ENCODE measurements at places on chromosomes 16 and 17.

DNA sequence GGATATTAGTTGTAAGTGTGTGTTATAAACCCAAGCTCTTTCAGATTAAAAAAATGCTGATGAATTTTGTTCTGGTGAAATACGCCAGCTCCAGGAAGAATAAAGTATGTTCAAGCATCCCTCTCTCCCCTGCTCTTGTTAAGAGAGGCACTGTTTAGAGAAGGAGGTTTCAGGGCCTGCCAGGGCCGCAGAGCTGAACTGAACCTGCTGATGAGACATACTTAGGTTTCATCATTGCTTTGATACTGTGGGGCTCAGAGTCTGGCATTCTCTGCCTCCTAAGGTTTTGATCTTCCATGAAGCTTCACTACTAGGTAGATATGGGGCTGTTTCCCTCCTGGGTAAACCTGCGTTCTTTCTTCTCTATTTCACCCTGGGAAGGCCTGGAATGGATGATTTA, 175.3 kb upstream of the FAM20A start:
- DNase-seq, result no peak

GRCh38 chr17:71613996-71614395, 506.8 kb upstream of the SOX9 start:
- DNase-seq, result no peak

- DNase-seq, result no peak
These were observed 36.4 kb upstream of the HSBP1 start for GRCh38 chr16:83771306-83771942.

DNA sequence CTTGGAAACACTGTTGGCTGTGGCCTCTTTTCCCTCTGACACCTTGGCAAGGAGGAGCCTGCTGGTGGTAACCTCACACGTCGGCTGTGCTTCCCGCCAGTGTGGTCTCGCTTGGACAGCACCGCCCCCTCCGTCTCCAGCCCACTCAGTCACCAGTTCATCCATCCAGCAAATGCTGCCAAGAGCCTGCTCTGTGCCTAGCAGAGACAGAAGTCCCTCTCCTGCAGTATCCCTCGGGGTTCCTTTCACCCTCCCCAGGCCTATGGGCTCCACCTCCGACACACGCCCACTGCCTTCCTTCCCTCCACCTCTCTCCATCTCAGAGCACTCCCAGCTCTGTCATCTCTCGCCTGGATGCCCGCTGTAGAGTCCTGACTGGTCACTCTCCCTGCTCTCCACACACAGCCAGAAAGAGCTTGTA, 12.3 kb downstream of the CACNG4 start:
- no peak for DNase-seq

DNA sequence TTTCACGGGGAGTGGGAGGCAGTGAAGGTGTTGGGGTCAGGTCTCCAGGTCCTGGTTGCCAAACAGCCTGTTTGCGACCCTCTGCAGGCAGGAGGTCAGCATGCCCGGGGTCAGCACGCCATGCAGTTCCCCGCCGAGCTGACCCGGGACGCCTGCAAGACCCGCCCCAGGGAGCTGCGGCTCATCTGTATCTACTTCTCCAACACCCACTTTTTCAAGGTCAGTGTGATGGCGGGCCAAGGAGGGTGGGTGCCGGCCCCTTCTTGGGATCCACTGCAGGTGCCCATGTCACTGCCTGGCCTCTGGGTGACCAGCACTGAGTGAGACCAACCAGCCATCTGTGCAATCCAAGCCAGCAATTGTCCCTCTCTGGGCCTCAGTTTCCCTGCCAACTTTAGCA, 21.3 kb downstream of the ADGRG5 start:
- DNase-seq, result no peak

DNA sequence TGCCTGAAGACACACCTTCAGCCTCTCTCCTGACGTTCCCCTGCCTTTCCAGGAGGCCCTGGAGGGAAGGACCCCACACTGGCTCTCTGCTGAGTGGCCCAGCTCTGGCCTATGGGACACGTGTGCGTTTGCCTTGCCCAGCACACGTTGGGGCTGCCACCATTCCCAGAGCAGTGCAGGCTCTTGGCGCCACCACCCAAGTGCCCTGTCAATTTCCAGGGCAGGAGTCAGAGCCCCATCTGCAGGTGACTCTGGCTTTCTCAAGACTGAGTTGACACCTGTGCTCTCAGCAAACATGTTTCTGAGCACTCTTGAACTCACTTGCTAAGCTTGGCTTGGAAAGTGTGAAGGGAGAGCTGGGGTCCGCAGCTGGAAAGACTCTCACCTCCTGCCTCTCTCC, 4.7 kb upstream of the IRF8 start:
- peak; percentile 80 for DNase-seq

GRCh38 chr16:46996391-46996790, 22.9 kb upstream of the DNAJA2 start:
- no peak for DNase-seq

DNA sequence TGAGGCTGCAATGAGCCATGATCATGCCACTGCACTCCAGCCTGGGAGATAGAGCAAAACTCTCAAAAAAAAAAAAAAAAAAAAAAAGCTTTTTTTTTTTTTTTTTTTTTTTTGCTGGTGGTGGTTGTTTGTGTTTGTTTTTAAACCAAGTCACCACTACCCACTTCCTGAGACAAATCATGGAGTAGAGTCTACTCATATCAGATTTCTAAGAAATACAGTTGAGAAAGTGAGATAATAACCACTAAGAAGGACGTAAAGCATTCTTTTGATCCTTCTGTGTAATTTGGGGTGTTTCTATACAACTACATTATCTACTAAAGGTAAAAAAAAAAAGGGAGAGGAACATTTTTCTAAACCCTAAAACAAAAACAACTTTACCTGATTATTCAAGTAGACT, 38.0 kb downstream of the AXIN2 start:
- DNase-seq, result no peak

DNA sequence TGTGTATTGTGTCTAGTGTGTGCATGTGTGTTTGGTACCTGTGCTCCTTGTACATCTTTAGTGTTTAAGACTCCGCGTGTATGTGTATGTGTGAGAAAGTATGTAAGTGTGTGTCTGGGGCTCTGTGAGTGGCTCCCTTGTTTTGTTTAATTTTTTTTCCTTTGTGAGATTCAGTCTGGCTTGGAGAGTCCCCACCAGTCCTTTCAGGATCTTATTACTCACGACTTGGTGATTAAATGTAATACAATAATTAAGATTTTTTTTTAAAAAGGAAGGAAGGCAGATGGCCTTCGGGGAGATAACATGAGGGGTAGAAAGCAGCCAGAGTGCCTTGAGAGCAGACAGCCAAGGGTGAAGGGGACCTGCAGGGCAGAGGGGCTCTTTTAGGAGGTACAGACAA, 33.9 kb downstream of the FZD2 start:
- no peak for DNase-seq

- no peak for DNase-seq
These were observed 116.3 kb upstream of the IRX3 start for GRCh38 chr16:54402873-54403272.

DNA sequence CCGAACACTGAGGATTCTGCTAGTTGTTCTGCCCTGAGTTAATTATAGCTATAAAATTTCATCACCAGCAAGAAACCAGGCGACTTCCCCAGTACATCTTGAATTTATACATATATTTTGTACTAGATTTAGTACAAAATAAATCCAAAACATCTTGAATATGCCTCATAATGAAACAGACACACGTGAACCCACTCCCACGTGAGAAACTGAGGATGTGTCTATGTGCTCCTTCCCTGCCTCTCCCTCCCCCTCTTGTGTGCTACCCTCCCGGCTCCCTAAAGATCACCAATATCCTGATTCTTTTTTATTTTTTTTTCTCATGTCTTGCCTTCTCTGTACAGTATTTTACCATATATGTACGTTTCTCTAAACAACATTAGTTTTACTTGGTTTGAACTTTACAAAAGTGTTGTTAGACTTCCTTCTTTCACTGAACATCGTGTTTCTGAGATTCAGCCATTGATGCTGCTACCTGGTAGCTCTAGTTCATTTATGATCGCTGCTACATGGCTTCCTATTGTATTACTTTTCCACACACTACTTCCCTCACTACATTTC, 1.1 kb upstream of the LCMT1 start:
- no peak for DNase-seq

DNA sequence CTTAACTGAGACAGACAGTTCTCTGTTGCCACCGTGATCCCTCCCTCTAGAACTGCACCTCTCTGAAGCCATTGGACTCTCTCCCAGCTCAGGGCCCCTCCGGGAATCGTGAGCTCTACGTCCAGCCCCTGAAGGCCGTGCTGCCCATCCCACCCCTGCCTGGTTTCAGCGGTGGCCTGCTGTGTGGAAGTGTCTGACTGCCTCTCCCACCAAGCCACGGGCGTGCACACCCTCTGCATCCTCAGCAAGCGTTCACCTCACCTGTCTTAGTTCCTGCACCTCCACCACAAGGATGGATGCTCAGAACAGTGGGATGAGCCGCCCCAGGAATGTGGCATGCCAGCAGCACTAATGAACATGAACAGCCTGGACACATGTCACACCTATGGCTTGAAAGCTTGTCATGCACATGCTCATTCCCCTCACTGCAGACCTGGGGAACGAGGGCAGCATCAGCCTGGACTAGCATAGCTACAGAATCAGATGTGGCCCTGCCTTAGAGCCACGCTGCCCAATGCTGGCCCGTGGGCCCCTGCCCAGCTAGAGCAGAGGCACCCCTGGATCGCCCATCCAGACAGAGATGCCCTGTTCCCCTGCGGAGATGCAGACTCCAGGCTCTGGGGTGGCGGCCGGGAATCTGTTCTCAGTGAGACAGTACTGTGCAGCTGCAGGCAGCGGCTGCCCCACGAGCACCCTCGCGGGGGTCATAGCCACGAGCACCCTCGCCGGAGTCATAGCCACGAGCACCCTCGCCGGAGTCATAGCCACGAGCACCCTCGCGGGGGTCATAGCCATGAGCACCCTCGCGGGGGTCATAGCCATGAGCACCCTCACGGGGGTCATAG, 73.7 kb upstream of the CHMP6 start:
- DNase-seq, result no peak

GRCh38 chr17:33229499-33229898, 63.6 kb downstream of the ASIC2 start:
- peak; percentile 6 for DNase-seq

DNA sequence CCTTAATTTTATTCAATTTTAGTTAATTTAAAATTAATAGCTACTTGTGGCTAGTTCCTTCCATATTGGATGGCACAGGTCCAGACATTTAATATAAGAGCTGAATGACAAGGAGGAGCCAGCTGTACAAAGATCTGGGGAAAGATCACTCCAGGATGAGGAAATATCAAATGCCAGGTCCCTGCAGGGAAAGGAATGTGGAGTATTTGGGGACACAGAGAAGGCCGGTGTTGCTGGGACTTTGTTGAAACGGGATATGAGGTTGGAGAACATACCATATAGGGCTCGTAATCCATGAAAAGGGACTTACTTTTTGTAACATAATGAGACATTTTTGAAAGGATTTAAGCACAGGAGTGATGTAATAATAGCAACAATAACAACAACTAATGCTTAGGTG, 426.8 kb downstream of the HS3ST4 start:
- DNase-seq, result no peak

DNA sequence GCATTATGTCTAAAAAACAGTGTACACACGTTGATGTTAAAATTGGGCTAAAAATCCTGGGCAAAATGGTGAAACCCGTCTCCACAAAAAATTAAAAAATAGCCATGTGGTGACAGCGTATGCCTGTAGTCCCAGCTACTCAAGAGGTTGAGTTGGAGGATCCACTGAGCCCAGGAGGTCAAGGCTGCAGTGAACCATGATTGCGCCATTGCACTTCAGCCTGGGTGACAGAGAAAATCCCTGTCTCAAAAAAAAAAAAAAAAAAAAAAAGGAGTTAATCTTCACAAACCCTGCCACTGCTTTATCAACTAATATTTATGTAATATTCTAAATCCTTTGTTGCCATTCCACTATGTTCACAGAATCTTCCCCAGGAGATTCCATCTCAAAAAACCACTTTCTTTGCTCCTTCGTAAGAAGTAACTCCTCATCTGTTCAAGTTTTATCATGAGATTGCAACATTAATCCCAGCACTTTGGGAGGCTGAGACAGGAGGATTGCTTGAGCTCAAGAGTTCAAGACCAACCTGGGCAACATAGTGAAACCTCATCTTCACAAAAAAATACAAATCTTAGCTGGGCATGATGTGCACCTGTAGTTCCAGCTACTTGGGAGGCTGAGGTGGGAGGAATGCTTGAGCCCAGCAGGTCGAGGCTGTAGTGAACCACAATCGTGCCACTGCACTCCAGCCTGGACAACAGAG, 1.9 kb upstream of the C16orf87 start:
- no peak for DNase-seq

DNA sequence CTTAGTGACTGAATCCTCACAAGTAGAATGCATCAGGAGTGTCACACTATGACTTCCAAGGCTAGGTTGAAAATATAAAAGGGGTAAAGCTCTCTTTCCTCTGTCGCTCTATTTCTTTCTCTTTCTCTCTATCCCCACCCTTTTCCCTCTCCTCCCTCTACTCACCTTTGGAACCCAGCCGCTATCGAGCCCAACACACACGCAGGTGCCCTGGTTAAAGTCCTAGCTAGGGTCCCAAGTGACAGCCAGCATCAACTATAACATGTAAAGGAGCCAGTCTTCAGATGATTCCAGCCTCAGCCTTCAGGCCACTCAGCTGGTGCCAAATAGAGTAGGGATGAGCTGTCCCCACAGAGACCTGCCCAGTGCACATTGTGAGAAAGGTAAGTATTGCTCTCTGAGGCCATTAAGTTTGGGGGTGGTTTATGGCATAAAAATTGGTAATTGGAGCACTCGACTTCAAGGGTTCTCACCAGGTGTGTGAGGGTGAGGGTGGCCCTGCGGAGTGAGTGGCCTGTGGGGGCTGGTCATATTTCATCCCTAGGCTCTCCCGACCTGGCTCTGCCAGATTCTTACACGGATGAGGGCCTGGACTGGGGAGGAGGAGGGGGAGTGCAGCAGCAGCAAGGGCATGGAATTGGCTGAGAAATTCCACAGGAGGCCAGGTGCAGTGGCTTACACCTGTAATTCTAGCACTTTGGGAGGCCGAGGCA, 14.9 kb upstream of the C16orf54 start:
- DNase-seq, result no peak

DNA sequence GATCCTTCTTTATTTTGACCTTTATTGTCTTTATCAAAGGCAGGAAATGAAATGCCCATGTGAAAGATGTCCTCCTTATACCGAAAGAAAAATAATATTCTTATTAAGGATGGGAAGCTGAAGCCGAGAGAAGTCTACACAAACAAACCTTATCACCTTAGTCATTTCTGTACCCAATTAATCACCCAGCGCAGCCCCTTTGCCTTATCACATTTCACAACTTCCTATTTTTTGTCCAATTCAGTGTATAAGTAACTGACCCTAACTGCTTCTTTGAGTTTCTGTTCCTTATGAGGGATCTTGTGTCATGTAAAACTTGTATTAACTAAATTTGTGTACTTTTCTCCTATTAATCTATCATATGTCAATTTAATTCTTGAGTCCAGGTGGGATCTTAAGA, 16.4 kb upstream of the CCL23 start:
- no peak for DNase-seq

GRCh38 chr16:17461951-17462729, 8.6 kb downstream of the XYLT1 start:
- DNase-seq, result no peak

DNA sequence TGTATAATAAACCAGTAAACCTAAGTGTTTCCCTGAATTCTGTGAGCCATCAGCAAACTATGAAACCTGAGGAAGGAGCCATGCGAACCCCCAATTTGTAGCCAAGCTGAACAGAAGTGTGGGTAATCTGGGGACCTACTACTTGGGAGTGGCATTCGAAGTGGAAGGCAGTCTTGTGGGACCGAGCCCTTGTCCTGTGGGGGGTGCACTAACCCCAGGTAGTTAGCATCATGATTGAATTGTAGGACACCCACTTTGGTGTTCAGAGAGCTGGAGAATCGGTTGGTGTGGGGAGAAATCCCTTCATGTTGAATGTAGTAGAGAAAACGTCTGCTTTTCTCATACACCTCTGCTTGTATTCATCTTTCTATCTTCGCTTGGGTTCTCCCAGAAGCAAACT, 79.7 kb upstream of the CPHXL start:
- no peak for DNase-seq
